ENCODE measurements at places on chromosomes 6 and 20. TPM values are rescaled to one million over a fixed set of nuclear protein-coding genes. Genes with fewer than 3 reads are reported as not detected.

POFUT1 gene
- total RNA-seq: 96.1 TPM

OR2H2 gene
- total RNA-seq: not detected

GRCh38 chr6:158629367-158630221, 14.9 kb downstream of the DYNLT1 start:
- no peak for DNase-seq

DNA sequence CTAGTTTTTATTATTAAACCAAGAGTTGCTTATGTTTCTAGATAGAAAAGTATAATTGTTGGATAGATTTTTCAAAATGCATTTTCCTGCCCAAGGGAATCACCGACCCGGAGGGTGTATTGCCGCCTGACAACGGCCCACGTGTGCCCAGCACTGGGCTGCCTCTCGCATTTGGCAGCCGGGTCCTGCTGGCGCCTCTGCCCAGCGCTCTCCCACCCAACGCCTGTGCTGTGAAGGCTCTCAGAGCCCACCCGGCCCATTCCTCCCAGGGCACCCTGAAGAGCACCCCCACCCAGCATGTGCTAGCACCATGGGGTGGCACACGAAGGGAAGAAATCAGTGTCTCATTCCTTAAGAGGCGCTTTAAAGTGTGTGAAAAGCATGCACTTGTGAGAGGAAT, 88.3 kb upstream of the AFDN start:
- DNase-seq: no peak

DNA sequence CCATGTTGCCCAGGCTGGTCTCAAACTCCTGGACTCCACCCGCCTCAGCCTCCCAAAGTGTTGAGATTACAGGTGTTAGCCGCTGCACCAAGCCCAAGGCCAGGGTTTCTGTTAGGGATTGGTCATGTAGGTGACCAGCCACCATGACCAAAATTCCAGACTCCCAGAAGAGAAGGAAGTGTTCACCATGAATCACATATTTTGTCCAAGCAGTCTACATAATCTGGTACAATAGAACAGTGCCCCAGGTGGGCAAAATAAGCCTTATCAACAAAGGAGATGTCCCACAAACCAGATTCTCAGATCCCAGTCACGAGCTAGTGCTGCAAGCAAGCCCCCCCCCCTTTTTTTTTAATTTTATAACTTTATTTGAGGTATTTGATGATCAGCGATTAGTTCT, 20.0 kb downstream of the ZNF341 start:
- no peak for DNase-seq

GRCh38 chr6:31578184-31579118, 3.1 kb downstream of the TNF start:
- no peak for DNase-seq

GRCh38 chr20:61805781-61806180, 259.9 kb downstream of the TAF4 start:
- no peak for DNase-seq

GRCh38 chr20:21353236-21353635, 44.1 kb downstream of the NKX2-4 start:
- no peak for DNase-seq

- DNase-seq: no peak
These were observed 75.7 kb downstream of the MRPL14 start for GRCh38 chr6:44051515-44051914.
